ENCODE measurements at places on chromosomes 12 and 14.

GRCh38 chr14:90692061-90692460, 124.2 kb downstream of the TTC7B start:
- no peak for DNase-seq

- DNase-seq, result no peak
These were observed 56.3 kb downstream of the SLC6A15 start for GRCh38 chr12:84856156-84856900.

GRCh38 chr14:67984274-67984673, 164.7 kb downstream of the RAD51B start:
- no peak for DNase-seq

DNA sequence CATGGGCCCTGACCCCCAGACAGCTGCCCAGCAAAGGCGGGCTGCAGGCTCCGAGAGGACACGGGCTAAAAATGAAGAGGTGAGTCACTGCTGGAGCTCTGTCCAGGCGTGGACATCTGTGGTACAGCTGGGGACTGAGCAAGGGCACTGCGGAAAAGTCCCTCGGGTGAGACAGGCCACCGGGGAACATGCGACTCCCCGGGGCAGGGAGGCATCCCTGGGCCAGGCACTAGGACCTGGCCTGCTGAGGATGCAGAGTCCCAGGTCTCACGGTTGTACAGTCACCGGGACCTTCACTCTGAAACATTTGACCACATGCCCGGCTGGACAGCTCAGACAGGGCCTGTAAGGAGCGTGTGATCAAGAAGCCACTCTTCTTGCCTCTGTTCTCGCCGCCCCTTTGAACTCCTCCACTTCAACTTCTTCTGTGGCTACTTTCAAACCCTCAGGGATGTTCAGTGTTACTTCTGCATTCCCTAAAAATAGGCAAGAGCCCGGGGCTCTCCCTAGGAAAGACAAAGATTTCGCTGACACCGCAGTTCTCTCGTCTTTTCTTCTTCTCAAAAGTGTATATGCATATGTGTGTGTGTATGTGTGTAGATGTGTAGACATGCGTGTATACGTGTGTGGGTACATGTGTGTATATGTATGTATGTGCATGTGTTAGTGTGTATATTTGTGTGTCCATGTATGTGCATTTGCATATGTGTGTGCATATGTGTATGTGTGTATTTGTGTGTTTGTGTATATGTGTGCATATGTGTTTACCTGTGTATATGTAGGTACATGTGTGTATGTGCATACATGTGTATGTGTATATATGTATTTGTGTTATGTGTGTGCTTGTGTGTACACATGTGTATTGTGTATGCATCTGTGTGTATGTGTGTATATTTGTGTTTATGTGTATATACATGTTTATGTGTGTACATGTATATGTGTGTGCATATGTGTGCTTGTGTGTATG, 5.0 kb upstream of the RFLNA start:
- no peak for DNase-seq

DNA sequence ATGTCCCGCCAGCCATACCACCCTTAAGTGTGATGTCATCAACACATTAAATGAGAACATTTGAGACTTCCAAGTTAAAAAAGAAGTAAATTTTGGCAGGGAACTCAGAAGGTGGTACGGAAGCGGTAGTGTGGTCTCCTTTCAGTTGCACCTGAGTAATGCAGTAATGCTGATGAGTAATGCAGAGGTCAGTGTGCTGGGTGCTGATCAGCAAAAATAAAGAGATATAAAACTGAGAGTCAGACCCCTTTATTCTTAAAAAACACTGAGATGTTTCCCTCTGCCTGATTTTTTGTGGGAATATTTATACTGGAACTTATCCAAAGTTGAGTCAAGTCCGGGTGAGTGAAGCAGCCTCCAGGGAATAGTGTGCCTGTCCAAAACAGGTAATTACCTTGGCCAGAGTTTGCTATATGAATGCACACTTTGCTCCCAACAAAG, 370.6 kb upstream of the PRICKLE1 start:
- DNase-seq, result no peak

DNA sequence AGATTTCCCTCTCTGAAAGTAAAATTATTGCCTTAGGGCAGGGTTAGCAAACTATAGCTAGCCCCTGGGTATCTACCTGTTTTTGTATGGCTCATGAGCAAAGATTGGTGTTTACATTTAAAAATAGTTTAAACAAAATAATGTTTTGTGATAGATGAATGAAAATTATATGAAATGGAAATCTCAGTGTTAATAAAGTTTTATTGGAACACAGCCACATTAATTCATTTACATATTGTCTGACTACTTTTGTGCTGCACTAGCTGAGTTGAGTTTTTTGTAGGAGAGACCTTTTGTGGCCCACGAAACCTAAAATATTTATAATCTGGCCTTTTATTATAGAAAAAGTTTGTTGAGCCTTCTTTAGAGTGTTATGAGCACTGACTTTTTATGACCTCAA, 48.5 kb downstream of the ADIPOR2 start:
- no peak for DNase-seq

DNA sequence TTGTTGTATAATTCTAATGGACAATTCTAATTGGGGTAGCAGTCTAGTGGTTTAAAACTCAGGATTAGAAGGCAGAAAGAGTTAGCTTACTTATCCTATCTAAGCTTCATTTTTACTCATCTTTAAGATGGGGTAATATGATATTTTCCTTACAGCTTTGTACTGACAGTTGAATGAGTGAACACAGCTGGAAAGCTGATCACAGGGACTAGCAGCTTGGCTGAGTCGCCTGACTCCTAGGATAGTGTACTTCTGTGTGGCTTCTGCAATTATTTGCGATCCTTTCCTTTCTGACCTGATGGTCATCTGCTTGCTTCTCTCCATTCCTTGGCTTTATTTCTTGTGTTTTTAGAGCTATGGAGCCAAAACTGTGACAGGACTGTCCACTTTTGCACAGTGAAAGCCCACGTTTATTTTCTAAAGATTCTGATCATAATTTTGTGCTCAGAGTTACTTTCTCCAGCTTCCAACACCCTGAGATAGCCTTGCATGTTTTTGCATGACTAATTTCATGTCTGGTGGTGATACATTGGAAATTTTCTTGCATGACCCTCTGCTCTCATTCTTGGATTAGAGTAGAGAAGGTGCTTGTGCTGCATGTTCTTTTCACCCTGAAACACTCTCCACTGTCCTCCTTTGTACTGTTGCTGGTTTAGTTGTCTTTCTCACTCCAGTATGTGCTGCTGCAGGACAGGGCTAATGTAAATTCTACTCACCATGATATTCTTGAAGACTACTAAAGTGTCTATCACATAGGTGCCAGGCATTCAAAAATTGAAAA, 377.0 kb upstream of the ATP2B1 start:
- DNase-seq, result no peak

DNA sequence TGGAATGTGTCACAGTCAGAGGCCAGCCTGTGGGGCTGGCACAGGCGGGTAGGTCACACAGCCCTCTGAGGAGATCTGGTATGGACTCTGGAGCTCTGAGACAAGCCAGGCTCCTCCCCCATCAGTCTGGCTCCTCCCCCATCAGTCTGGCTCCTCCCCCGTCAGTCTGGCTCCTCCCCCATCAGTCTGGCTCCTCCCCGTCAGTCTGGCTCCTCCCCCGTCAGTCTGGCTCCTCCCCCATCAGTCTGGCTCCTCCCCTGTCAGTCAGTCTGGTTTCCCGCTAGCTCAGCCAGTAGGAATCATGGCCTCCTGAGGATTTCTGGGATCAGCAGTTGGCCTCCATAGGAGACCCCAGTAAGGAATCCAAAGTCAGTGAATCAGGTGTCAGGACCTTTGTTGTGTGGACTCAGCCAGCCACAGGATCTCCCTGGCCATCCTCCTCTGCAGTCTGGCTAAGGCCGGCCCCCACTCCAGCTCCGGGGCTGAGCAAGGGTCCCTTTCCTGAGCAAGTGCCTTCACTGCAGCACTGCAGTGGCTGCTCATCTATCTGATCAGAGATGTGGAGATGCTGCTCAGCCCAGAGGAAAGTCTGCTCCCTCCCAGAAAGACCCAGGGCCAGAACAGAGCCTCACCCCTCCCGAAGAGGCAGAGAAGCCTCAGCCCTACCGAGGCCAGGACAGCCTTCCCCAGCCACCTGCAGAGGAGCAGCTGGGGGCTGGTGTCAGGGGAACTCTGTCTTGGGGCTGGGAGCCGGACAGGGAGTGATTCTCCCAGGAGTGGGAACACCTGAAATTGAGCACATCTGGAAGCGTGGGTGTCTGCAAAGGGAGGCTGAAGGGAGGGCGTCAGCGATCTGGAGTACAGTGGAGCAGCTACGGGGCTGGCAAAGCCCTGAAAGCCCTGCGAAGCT, 35.7 kb downstream of the IQSEC3 start:
- no peak for DNase-seq

GRCh38 chr14:53432378-53432802, 279.3 kb upstream of the DDHD1 start:
- peak; percentile 41 for DNase-seq

GRCh38 chr14:63857466-63858030, 4.7 kb downstream of the SYNE2 start:
- DNase-seq, result no peak

DNA sequence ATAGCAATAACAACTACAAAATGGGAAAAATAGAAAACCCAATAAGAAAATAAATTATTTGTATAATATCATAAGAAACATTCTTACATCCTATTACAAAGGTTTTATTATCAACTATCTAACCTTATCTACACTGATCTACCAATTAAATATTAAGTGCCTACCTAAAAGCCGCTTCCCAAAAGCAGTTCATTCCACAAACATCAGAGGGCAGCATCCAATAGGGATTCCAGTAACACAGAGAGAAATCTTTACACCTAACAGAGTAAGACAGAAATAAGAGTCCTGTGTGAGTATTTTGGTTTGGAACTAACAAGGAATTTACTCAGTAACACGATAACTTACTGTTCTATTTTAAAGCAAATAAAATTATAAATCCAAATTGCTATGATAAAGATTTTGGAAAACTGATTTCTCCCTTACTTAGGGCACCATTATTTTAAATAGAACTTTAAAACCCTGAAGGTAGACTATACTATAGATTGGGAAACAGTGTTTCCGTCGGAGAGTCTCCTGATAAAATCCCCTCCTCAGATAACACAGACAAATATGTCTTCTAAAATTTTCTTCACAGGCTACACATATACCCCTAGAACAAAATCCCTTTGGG, 15.0 kb downstream of the GXYLT1 start:
- DNase-seq, result no peak
